ENCODE measurements at places on chromosomes 7 and 10.

DNA sequence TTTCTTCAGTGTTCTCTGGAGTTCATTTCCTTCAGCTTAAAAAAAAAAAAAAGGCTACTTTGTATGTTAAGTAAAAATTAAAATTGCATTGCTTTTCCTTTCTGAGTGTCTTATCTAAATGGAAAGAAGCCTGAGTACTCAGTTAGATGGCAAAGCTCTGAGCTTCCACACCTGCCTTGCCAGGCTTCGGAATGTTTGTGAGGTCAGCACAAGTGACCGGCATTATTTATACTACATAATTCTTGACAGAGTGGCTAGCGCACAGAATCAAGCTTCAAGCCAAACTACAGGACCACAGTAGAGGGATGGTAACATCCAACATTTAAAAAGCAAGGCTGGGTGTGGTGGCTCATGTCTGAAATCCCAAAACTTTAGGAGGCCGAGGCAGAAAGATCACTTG is 17.3 kb downstream of the PIP4K2A start:
- no peak for DNase-seq

GRCh38 chr10:98186681-98187080 is 52.2 kb downstream of the R3HCC1L start:
- no peak for DNase-seq

DNA sequence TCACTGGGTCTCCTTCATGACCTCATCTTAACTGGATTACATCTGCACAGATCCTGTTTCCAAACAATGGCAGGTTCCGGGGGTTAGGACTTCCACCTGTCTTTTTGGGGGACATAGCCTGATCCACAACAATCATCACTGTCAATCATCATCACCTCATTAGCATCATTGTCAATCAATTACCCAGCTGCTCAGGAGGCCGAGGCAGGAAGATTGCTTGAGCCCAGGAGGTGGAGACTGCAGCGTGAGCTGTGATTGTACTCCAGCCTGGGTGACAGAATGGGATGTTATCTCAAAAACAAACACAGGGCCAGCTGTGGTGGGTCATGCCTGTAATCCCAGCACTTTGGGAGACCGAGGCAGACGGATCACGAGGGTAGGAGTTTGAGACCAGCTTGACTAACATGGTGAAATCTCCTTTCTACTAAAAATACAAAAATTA is 18.7 kb downstream of the AMZ1 start:
- DNase-seq = no peak

GRCh38 chr7:157751406-157751805 is 414.6 kb downstream of the DNAJB6 start:
- no peak for DNase-seq

- DNase-seq = no peak
Measured at GRCh38 chr7:135192914-135193536, 18.3 kb downstream of the WDR91 start.

GRCh38 chr7:129854401-129854800 is 98.4 kb downstream of the UBE2H start:
- DNase-seq = no peak
